ENCODE measurements at places on chromosomes 3 and 15.

DNA sequence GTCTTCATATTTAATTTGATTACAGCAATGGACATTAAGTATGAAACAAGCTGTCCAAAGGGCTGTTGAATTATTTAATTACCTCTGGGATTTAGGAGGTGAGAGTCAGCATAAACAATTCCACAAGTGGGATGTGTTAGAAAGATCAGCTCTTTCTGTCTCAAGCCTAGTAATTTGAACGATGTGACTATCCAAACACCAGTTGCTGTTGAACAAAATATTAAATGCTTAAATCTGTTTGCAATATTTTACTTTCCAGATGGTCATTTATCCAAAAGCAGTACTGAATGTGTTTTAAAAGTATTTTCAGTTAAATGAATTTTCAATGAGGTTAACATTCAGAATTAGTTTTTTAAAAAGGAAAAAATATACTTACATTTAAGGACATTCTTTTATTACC is 12.7 kb downstream of the KCNAB1 start:
- no peak for DNase-seq

DNA sequence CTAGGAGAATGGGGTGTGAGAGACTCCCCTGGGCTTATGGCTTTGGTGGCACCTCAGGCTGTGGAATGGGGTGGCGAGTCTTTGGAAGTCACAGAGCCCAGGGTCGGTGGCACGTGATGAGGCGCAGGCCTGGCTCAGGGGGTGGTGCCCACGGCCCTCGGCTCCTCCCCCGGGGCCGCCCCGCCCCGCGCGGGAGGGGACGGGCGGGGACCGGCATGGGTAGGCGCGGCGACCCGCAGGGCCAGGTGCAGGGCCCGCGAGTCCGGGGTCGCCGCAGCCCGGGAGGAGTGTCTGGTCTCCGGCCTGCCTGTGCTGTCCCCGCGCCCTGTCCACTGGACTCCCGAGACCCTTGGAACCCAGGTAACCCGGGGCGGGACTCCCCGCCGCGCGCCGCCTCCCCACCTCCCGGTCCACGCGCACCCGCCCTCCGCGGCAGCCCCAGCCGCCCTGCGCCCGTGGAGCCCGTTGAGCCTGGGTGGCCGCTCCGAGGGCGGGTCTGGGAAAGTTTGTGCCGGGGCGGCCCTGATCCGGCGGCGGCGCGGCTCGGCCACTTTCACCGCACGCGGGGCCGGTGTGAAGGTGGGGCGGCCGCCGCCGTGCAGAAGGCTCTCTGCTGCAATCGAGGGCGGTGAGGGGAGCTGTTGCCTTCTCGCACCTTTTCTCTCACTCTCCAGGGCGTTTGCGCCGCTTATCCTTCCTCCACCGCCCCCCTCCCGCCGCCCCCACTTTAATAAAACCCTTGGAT is at the start of gene PAQR5:
Gene PAQR5 (plus strand): TSS at position 216 of the 745 bp plus-strand sequence. CDS start 61,169 bp downstream, outside the sequence.
- DNase-seq: no peak

GRCh38 chr15:46091860-46092450 is 457.1 kb downstream of the SQOR start:
- DNase-seq: peak; percentile 0

- DNase-seq: no peak
Measured at GRCh38 chr3:58285334-58285733, 20.7 kb upstream of the RPP14 start.

DNA sequence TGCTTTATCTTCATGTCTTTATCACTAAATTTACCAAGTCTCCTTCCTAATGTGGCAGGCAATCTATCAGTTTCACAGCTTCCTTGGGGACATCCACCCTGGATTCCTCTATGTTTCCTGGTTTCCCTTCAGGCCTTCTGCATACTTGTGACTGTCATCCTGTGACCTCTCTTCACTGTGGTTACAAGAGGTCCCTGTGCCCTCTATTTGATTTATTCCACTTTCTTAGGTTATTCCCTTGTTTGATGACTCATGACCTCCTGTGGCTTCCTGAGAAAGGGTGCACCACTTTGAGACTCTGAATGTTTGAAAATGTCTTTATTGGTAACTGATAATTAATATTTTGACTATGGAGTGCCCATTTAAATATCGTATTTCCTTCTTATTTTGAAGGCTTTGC is 60.5 kb upstream of the KY start:
- DNase-seq: no peak

- no peak for DNase-seq
Measured at GRCh38 chr3:195120267-195120601, 150.7 kb downstream of the XXYLT1 start.

DNA sequence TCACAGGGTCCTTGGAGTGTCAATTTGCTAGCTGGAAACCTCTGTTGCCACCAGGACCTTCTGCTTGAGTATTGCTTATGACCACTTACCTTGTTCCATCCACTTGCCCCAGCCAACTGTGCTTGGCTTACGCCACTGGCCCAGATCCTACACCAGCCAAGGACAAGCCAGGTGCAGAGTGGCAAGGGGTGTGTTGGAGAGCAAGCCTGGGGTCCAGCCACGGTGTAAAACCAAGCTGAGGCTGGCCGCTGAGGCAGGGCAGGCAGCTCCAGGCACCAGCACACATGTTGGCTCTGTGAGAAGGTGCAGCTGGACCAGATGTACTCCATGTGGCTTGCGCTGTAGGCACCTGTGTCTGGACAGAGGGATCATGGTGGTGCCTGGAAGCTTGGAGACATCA is 248.2 kb downstream of the UNC13C start:
- no peak for DNase-seq

DNA sequence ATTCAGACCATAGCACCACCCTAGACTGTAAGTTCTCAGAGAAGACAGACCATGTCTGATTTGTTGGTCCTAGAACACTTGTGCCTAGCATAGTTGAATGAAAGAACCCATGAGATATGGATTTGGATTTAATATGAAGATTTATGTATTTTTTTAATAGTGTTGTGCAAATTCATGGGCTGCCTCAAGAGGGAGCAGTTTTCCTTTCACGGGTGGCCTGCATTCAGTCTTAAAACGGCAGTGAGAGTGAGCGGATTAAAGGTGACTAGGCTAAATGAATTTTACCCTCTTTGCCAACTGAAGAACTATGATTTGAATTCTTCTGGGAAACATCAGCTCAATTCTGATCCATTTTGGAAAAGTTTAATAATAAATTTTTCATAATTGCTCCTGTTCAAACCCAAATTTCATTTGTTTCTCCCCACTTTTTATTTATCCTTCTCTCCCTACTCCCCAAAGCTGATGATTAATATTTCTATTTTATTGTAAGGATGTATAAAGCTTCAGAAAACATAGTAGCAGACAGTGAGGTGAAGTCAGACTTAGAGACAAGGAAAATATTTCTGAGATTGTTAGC is 67.3 kb downstream of the MORC1 start:
- DNase-seq: peak; percentile 9

GRCh38 chr3:46052531-46052930 is 25.2 kb upstream of the XCR1 start:
- no peak for DNase-seq

DNA sequence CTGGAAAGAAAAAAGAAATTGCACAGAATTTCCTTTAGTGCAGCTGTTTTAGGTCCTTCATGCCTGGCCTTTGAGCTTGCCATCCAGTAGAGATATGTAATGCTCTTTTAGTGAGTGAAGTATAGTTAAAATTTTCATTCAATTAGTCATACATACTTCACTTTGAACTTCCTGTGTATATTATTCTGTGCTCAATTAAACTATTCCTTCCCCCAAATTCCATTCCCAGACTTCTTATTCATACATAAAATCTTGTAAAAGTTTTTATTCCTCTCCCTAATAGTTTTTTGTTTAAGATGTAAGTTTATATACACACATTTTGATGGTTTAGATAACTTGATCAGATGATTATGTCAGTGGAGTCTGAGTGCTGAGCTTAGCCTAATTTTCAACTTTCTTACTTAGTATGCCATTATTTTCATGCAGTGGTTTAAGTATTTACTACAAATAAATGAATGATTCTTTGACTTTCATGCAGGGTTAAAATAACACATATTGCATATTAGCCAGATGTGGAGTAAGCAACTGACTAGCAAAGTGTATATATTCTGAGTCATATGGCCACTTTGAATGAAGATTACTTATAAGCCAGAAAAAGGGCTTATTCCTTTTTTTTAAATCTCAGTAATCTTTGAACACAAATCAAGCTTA is 42.5 kb upstream of the ABHD10 start:
- DNase-seq: no peak

DNA sequence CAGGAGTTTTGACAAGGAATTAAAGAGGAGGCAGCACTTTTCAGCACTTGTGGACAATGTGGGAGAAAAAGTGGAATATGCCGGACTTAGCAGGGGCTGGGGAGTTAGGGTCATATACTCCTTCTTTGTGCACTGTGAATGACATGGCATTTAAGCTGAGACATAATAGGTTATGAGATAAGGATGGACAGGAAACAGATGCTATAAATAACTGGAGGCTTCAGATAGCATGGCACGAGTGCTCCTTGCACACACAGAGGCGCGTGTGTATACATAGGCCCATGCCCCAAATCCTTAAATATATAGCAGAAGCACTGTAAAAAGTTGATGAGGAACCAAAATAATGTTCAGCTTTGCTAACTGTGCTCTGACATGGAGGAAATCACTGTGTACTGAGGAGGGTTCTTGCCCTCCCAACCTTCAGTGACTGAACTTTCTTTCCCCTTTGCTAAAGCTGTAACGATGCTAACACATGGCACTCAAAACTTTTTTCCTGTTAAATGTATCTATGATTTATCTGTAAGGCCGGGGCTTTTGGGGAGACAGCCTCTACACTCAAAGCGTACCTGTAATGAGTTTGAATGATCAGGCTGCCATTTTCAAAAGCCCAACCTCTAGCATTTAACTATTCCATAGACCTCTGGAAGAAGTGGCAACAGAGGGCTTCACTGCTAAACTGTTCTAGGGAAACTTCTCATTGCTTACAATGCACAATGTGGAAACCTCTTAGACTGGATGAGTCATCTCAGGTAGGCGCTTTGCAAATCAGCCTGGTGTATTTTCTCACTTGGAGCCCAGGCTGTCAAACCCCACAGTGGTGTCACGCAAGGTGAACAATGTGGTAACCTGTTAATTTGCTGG is 784.6 kb downstream of the NR2F2 start:
- DNase-seq: no peak

GRCh38 chr3:9241956-9242355 is 7.5 kb downstream of the SRGAP3 start:
- no peak for DNase-seq

- no peak for DNase-seq
Measured at GRCh38 chr3:159253860-159254259, 452.0 kb downstream of the MFSD1 start.

GRCh38 chr15:84669726-84670125 is 11.7 kb upstream of the NMB start:
- DNase-seq: no peak

DNA sequence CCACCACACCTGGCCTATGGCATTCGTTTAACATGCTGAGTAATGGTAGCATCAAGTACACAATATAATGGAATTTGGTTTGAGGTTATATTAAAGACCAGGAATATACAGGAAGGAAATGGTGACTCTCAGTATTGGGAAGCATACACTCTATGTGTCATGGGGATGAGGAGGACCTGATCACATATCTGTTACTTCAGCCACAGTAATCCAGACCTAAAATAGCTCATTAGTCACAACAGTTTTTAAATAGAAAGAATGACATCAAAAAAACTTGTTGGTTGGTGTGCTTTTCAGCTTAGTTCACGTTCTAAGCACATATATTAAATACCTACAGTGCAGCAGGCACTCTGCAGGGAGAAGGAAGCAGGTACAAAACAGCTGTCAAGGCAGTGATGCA is 52.5 kb upstream of the ATP2C1 start:
- DNase-seq: no peak

GRCh38 chr15:86384186-86384585 is 304.5 kb downstream of the AGBL1 start:
- DNase-seq: no peak

DNA sequence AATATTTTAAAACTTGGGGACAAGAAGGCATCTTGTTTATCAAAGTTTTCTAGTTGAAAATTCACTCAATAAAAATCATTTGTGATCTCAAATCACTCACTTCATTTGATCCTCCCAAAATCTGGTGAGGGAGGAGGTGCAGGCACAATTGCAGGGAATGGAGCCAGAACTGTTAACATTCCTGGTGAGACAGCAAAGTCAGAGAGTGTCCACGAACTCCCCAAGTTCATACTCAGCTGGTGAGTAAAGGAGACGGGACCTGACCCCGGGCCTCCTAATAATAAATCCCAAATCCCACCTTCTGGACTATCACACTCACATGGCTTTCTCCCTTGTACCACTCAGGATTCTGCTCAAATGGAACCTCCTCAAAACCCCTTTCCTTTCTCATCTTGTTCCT is 252.3 kb upstream of the LRTM1 start:
- DNase-seq: no peak

DNA sequence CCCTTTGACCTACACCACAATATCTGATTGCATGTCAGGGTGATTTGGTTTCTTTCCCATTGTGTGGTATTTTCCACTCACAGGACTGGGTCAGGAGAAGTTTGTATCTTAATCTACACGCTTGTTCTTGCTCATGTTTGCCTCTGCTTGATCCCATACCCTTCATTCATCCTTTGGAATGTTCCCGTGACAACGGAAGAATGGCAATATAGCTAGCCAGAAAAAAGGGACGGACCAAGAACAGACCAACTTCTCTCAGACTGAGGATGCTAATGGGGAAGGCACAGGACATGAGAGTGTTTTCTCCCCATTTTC is 7.8 kb upstream of the THSD4 start:
- DNase-seq: no peak

Measured in NCI-H446 treated with DMSO at 0.1 percent for 48 hours (cell line).